ENCODE measurements at places on chromosomes 6 and 20.

GRCh38 chr6:147530132-147531060, 21.9 kb downstream of the SAMD5 start:
- no peak for DNase-seq

GRCh38 chr6:106880952-106881351, 93.6 kb downstream of the CD24 start:
- DNase-seq: no peak

- no peak for DNase-seq
Measured at GRCh38 chr6:114061741-114062140, 90.8 kb upstream of the HDAC2 start.

DNA sequence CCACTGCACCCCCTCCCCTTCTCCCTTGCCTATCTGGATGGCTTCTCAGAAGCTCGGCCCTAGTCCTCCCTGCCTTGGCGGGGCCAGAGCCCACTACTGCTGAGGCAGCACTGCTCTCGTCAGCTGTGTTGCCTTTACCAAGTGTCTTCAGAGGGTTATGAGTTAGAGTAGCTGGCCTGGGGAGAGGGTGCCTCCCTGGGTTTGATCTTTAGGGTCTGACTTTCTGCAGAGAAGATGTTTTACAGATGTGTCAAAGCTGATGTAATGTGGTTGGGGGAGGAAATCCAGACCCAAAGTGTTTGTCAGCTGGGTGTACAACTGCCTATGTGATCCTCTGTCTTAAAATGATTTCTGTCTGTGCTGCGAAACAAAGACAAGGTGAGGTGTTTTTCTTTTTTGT, 30.4 kb upstream of the PI16 start:
- DNase-seq: no peak

GRCh38 chr20:51650685-51651134, 108.2 kb upstream of the NFATC2 start:
- DNase-seq: no peak

DNA sequence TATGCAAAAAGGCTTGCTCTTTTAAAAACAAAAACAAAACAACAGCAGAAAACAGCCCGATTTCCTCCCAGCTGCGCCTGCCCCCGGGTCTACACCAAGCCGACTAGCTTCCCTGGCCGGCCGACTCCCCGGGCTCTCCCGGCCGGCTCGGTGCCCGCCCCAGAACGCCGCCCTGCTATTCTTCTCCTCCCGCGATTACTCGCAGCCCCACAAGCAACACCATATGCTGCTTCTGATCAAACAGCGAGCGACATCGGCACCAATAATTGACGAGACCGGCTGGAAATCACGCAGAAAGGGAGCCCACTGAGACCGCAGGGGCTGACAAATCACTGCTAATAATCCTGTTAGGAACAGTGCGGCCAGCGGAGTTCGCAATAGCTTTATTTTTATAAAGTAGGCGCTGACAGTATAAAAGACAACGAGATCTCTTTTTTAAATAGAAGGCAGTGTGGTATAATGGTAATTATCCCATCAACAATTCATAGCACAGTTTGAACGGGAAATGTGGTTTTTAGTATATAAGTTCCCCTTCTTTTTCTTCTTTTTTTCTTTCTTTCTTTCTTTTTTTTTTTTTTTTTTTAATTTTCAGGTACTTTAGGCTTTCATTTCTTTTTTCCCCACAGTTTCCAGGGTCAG, 3.3 kb downstream of the SIM1 start:
- DNase-seq: no peak

DNA sequence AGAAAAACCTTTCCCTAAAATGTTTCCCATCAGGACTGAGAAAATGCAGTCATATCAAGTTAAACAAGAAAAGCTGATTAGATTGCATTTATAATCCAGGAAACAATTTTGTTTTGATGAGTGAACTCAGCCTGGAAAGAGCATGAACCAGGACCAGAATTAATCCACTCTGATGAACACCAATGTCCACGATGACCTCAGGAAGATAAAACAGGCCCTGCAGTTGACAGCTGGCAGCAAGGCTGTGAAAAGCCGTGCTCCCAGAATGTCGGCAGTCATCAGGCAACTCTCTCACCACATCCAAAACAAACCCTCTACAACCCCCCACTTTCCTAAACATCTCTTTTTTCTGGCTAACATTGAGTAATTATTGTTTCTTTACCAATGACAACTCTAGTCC, 74.0 kb upstream of the PROKR2 start:
- no peak for DNase-seq

DNA sequence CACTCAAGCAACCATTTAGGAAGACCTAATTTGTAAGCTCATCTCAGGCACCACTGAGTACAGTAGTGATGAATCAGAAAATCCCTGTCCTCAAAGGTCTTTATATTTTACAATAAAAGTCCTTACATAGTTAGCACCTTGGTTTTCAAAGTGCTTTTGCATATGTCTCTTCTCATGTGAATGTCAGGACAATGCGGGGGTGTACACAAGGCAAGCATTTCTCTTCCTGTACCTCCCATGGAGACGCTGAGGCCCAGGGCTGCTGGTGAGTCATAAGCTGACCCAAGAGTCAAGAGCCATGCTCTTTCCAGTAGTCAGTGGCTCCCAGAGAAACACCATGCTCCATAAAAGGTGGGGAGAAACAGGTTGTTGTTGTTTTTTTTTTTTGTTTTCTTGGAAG, 174.0 kb downstream of the GJA10 start:
- no peak for DNase-seq

DNA sequence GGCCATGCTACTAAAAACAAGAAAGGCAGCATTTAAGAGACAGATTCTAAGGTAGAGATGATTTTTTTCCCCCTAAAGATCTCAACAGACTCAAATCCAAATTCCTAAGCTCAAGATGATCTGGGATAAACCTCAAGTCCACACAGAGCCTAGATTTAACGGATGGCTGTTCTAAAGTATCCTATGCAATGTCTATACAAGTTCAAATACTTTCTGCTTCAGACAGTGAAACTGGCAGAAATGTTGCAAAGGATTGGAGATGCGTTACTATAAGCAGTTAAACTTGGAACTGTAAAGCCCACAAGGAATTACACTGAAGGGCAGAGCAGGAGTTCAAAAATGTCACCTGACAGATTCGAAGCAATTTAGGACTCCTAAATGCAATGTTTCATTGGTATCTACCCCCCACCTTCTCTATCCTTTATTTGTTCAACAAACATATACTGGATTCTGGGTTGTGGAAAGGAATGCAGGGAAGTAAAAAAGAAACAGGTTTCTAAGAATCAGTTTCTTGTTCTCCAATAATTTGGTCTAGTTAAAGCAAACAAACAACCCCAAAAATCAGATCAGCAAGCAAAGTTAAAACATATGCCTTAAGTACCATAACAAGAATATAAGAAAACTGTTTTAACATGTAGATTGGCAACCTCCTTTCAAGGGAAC, 1.6 kb downstream of the DNAAF9 start:
- DNase-seq: no peak

DNA sequence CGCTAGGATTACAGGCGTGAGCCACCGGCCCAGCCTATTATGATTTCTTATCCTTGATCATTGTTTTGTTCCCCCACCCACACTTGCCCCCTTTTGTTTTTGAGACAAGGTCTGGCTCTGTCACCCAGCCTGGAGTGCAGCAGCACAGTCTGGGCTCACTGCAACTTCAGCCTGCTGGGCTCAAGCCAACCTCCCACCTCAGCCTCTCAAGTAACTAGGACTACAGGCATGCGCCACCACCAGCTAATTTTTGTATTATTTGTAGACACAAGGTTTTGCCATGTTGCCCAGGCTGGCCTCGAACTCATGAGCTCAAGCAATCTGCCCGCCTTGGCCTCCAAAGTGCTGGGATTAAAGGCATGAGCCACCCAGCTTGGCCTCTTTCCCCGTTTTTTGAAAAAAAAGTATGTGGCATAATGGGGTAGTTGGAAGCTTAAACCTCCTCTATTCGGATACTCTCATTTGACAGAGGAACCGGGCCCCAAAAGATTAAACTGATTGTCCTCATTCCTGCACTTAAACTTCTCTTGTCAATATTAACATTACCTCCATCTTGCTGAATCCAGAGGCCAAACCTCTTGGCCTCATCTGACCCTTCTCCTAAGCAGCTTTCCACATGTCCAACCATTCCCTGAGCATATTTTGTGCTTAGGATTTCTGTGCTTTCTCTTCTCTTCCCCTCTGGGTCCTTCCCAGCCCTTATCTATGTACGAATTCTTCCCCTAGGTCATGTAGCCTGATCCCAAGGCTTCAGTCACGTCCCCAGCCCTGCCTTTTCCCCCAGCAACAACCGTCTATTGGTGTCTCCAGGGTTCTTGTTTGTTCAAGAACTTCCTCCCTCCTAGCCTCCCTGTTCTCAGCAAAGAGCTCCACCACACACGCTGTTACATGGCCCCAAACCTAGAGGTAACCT, 6.1 kb upstream of the EZR start:
- DNase-seq: no peak

- no peak for DNase-seq
Measured at GRCh38 chr6:35719830-35720733, 16.8 kb upstream of the ARMC12 start.
